ENCODE measurements at places on chromosomes 12 and 14.
A peak's percentile ranks its signal among the peaks of the same experiment; 100 is the strongest.

GRCh38 chr14:76267322-76268046, 108.5 kb upstream of the ESRRB start:
- DNase-seq, result peak; percentile 1

DNA sequence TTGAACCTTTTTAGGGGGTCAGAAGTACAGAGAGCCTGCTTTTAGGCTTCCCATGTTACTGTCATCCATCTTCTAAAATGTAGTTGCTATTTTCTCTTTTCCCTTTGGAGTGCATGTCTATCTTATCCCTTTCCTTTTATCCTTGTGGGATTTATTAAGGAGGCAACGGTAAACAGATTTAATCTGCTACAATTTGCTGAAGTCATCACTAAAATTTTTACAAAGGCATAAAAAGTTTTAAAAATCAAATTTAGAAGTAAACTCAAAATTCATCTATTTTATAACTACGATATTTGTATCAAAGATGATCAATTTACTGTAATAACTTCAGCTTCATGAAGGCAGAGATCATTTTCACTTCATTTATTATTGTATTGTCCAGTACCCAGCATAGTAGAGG, 118.7 kb downstream of the RPS6KA5 start:
- DNase-seq, result no peak

- DNase-seq, result no peak
These were observed 104.4 kb upstream of the ATF7IP start for GRCh38 chr12:14261096-14261495.

DNA sequence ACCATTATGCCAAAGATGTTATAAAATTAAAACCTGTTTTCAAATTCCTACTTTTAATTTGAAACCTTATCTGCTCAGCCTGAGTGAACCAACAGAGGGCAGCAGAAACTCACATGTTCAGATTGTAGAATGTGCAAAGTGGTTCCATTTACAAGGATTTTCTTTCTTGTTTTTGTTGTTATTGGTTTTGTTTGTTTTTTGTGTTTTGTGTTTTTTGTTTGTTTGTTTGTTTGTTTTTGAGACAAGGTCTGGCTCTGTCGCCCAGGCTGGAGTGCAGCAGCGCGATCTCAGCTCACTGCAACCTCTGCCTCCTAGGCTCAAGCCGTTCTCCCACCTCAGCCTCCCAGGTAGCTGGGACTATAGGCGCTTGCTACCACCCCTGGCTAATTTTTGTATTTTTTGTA, 22.8 kb upstream of the GARIN2 start:
- DNase-seq, result no peak

GRCh38 chr12:92971859-92972524, 42.9 kb upstream of the EEA1 start:
- DNase-seq, result no peak

Measured in activated T-cell treated with anti-CD3 and anti-CD28 coated beads for 48 hours (primary cell).